ENCODE measurements at places on chromosomes 3 and 15. TPM values are rescaled to one million over a fixed set of nuclear protein-coding genes. Genes with fewer than 3 reads are reported as not detected.

GNAT1 gene
- total RNA-seq: not detected

EFCC1 gene
- not detected for total RNA-seq

CHP1 gene
- total RNA-seq: 70.4 TPM

CCR3 gene
- not detected for total RNA-seq

MED12L gene
- 0.47 TPM for total RNA-seq

KCNMB2 gene
- total RNA-seq: not detected
